CD4-positive, alpha-beta T cell treated with Interleukin-17A for 1 hour (primary cell): ENCODE measurements at places on chromosomes 6 and 20.

DNA sequence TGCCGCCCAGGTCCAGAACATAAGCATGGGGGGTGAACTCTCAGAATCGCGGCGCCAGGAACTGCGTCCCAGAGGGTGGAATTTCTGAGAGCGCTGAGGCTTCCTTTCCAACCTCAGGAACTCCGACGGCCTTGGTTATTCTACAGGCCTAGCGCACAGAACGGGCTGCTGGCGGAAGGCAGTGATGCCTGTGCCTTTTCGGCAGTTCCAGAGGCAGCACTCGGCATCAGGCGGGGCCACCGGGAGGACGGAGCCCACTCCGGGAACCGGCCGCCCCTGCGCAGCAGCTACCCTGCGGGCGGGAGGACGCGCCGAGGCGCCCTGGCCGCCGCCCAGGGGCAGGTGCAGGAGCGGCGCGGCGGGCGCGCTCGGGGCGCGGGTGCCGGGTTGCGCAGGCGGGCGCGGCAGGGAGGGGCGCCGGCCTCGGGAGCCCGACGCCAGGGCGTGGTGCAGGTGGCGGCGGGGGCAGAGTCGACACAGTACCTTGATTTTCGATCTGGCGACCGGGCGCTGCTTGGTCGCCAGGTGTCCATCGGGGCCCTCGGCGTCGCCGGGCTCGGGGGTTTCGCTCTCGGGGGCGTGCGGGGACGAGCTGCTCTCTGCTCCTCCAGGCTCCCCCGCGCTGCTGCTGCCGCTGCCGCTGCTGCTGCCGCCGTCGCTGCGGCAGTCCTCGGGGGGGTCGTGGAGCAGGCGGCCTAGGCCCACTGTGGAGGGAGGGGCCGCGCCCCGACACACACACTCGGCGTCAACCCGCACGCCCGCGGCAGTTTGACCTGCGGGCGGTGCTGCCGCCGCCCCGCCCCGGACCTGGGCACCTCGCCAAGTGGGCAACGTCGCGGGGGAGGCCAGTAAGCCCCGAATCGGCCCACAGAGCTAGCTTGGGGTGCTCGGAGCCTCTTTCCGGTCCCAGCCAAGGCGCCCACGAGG, 1.3 kb downstream of the OVOL2 start:
- DNase-seq: no peak

- DNase-seq: no peak
Observed at GRCh38 chr6:102137859-102138258, 744.4 kb downstream of the GRIK2 start.

- DNase-seq: no peak
Observed at GRCh38 chr6:3911614-3912336, 62.6 kb downstream of the FAM50B start.

DNA sequence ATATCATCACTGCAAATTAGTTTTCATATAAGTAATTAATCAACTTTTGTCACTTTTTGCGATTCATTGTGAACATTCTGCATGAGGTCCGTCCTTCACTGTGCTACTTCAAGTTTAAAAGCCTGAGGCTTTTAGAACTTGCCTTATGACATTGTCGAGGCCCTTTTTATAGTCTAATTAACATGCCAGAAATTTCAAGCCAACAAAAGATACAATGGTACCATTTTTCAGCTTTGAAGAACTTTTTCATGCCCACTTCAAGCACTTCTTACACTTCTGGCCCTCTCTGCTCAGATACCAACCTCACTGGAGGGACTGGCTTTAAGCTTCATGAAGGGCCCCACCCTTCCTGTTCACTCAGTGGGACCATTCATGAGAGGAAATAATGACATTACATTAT, 323.1 kb downstream of the TPBG start:
- DNase-seq: no peak

GRCh38 chr6:39380837-39381549, 58.5 kb upstream of the KCNK16 start:
- DNase-seq: no peak

- no peak for DNase-seq
Observed at GRCh38 chr6:63732336-63732735, 96.7 kb downstream of the PHF3 start.

GRCh38 chr6:42514745-42515144, 49.1 kb upstream of the UBR2 start:
- peak; percentile 5 for DNase-seq

DNA sequence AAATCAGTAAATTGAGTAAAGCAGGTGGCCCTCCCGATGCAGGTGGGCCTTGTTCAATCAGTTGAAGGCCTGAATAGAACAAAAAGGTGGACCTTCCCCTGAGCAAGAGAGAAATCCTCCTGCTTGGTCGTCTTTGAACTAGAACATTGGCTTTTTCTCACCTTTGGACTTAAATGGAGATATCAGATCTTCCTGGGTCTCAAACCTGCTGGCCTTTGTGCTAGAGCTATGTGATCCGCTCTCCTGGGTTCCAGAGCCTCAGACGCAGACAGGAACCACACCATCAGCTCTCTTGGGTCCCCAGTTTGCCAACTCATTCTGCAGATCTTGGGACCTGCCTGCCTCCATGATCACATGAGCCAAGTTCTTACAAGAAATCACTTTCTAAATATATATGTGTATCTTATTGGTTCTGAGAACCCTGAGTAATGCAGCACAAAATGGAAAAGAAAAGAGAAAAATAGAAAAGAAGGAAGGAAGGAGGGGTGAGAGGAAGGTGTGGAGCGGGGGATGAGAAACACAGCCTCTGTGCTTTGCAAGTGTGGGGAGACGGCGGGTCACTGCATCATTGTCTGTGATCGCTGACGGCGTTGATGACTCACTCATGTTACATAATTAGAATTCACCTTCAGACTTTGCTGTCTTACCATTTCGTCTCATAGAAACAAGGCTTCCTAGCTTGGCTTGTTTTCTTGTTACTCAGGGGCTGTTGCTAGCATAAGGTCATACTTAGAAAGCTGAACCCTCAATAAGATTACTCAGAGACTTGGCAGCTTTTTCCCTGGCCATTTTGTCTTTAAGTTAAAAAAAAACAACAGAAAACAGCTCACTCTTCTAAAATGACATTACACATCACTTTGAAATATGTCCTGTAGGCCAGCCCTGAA, 85.7 kb upstream of the NEDD9 start:
- DNase-seq: peak; percentile 83

DNA sequence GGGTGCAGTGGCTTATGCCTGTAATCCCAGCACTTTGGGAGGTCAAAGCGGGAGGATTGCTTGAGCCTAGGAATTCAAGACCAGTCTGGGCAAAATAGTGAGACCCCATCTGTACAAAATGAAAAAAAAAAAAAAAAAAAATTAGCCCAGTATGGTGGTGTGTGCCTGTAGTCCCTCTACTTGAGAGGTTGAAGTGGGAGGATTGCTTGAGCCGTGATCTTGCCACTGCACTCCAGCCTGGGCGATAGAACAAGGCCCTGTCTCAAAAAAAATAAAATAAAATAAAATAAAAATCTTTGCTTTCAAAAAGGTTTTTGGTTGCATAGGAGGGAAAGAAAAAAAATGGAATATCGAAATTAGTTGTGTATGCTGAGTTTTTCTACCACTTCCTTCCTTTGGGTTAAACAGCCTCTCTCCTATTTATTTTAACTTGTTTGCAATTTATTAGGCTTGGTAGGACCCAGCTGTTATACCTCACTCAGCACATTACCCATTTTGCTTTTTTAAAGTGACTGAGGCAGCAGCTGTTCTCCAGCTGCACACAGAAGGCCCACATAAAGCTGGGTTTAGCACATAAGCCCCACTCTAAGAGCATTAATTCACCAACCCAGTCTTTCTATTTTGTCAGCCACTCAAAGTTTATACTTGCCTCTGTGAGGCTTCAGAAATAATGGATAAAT, 152.3 kb downstream of the ZFAND3 start:
- DNase-seq: no peak

DNA sequence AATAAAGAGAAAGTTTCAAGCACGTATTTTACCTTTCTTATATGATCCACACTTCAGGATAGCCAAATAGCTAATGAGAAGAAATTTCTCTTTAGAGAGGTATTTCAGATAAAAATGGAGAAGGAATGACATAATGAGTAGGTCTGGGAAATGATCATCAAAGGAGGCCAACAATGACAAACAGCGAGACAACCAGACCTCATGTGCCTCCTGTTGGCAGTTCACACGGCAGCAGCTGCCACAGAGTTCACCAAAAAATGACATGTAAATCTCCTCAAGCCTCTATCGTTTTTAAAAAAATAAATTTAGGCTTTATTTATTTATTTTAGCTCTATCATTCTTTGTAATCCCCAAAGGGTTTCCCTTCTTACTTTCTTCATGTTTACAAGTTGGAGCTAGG, 47.7 kb downstream of the SLC2A12 start:
- no peak for DNase-seq

- no peak for DNase-seq
Observed at GRCh38 chr6:143529095-143529494, 17.6 kb upstream of the FUCA2 start.

- DNase-seq: no peak
Observed at GRCh38 chr6:14827354-14827753, 418.5 kb upstream of the JARID2 start.

DNA sequence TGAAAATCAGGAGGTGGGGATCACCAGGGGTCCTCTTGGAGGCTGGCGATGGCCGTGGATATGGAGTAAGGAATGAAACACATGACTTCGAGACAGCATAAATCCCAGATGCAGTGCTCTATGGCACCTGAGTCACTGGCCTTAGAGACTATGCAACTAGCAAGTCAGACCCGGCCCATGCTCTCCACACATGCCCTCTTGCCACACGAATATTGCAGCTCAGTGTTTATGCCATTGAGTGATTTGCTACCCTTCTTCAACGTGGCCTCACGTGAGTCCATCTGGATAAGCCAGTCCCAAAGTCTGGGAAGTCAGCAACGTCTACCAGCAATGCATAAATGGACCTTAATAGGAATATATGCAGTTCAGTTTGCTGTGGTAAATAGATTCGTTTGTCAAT, 466.3 kb downstream of the CD83 start:
- no peak for DNase-seq

DNA sequence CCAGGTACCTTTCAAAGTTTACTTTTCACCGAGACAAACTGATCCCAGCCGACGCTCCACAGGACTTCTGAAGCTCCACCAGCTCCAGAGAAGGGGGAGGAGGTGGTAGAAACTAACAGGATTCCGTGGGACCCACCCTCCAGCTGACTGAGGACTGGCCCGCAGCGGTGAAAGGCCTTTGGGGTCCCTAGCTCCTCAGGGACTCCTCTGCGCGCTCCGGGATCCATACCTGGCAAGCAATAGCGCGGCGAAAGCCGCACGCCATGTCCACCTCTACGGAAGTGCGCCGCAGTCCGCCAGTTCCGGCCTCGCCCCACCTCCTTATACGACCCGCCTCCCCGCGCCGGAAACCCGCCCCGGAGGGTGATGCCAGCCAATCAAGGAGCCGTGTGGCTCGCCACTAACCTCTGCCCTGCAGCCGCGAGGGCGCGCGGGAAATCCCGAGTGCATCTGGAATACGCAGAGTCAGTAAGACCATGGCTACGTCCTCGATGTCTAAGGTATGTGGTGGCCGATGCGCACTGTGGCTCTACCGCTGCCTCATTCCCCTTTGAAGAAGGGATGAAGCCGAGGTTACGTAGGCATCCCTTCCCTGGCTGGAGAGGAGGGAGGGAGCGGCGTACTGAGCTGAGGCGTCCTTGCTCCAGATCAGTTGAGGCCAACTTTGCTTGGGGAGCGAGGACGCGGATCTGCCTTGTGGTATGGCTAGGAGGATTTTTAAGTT, at the start of the genes ORC3 and RARS2:
TSS of gene ORC3 (plus strand) at position 443 of the 724 bp plus-strand sequence. CDS start at position 477, 34 bp downstream.
TSS of gene RARS2 (minus strand) at position 295 of the 724 bp plus-strand sequence. CDS start at position 265, 30 bp downstream.
- peak; percentile 95 for DNase-seq

- no peak for DNase-seq
Observed at GRCh38 chr6:15301179-15302006, 55.5 kb downstream of the JARID2 start.

- DNase-seq: no peak
Observed at GRCh38 chr6:36121787-36122494, 8.4 kb upstream of the MAPK13 start.

- no peak for DNase-seq
Observed at GRCh38 chr6:71509191-71510005, 220.8 kb downstream of the OGFRL1 start.

GRCh38 chr6:138719744-138720143, 53.8 kb upstream of the CCDC28A start:
- DNase-seq: peak; percentile 1

- DNase-seq: no peak
Observed at GRCh38 chr6:56944661-56945060, 10.2 kb upstream of the BEND6 start.

GRCh38 chr20:25035921-25036320, 22.0 kb downstream of the ACSS1 start:
- no peak for DNase-seq

DNA sequence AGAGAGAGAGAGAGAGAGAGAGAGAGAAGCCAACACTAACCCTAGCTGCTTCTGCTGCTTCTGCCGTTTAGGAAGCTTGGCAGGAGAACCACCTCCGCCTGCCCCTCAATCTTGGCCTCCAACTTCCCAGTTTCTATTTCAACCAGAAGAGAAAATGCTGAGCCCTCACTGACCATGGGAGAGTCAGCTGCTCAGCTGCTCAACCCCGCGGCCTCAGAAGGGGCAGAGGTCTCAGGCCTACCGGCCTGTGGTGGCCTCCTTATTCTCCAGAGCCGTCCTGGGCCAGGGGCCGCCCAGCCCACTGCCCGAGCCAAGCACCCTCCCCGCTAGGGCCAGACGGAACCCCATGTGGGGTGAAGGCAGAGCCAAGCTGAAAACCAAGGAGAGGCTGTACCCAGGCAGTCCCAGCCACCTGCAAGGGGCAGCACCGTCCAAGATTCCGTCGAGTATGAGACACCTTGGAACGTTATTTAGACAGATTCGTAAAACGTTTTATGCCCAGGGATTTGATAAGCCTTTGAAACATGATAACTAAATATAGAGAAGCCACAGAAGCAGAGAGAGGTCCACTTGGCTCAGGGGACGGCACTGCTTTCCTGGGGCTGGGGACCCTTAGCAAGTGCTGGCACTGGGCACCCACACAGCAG, 116.6 kb downstream of the DLL1 start:
- DNase-seq: no peak

GRCh38 chr6:81309811-81310210, 442.7 kb downstream of the TENT5A start:
- DNase-seq: no peak

DNA sequence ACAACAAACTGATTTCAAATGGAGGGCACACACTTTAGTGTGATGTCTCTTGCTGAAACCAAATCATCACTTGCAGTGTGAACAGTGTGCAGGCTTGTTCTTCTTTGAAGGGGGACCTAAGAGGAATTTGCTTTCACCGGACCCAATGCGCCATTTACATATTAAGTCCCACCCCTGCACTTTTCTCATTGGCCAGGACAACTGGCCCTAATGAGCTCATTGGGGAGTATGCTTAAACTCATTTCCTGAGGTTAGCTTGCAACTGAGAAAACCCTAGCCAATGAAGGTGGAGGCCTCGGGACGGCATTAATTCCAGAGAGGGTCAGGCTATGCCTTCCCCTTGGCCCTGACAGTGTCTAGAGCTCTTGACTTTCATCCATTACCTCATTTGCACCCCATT, 58.7 kb downstream of the VEGFA start:
- no peak for DNase-seq

GRCh38 chr6:13005994-13006393, 289.4 kb downstream of the PHACTR1 start:
- no peak for DNase-seq
